ENCODE measurements at places on chromosomes 7 and 10. TPM values are rescaled to one million over a fixed set of nuclear protein-coding genes. Genes with fewer than 3 reads are reported as not detected.
A peak's percentile ranks its signal among the peaks of the same experiment; 100 is the strongest.

ABHD11 gene
- total RNA-seq = 23.4 TPM

GRCh38 chr7:128835790-128836641 lies 5.8 kb downstream of the FLNC start:
- H3K36me3 ChIP-seq = no peaks in the 10 kb centered on the region
- peaks cover 12% of the 10 kb centered on the region for H3K27me3 ChIP-seq

DNA sequence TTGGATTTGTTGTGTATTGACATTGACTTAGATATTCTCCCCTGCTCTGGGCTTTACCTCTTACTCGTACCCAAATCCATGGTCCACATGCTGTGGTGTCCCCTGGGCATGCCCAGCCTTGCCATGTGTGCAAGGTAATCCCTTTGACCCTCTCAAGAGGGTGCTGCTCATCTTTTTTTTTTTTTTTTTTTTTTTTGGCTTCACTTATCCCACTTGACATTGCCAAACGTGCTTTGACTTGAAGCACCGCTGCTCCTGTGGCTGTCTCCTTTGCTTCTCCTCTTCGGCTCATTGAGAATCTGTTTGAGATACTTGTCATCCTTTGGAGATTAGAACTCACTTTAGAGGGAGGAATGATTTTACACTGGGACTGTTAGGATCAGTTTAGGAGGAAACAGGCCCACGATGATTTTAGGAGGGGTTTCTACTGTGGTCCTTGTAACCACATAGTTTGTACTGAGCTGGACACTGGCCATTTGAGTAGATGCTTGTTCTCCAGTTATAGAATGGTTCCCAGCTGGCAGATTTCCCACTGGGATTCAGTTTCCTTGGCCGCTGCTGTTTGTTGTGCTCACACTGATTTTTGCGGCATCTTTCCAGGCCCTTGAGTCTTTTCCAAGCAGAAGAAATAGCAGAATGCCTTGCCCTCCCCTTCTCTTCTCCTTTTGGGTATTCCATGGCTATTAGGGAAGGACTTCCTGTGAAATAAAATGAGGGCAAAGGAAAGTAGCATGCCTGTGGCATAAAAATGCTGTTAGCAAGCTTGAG lies 184.8 kb downstream of the AUTS2 start:
- no peaks in the 10 kb centered on the region for H3K36me3 ChIP-seq
- peaks cover 3% of the 10 kb centered on the region for H3K27me3 ChIP-seq
- no peak overlapping the region for H3K27ac ChIP-seq
- DNase-seq = no peak
- H3K4me1 ChIP-seq = no peaks in the 10 kb centered on the region

- peaks cover 6% of the 10 kb centered on the region for H3K27me3 ChIP-seq
- peak overlapping the region; percentile 96 for H3K27ac ChIP-seq
- peak overlapping the region; percentile 94 for H3K4me3 ChIP-seq
- peaks cover 27% of the 10 kb centered on the region for H3K4me1 ChIP-seq
- H3K36me3 ChIP-seq = peaks cover 4% of the 10 kb centered on the region
Observed at GRCh38 chr7:100584683-100585510, 1.0 kb downstream of the LRCH4 start.

DNA sequence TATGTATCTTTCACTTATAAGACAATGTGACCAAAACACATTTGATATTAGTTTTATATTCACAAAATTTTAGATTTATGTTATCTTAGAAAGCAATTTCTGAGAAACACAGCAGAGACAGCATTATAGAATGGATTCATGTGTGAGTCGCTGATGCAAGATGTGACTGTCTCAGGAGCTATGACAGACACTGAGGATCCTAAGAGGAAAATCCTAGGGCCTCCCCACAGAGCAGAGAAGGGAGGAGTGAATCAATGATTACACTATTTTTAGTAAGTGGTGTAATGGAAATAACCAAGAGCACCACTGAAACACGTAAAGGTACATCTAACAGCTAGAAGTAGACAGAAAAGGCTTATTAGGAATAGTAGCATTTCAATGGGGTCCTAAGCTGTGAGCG lies 204.0 kb upstream of the PTN start:
- H3K27me3 ChIP-seq = no peaks in the 10 kb centered on the region
- no peak overlapping the region for H3K4me3 ChIP-seq
- H3K27ac ChIP-seq = no peak overlapping the region
- H3K4me1 ChIP-seq = no peaks in the 10 kb centered on the region
- H3K36me3 ChIP-seq = no peaks in the 10 kb centered on the region
- DNase-seq = no peak

DNA sequence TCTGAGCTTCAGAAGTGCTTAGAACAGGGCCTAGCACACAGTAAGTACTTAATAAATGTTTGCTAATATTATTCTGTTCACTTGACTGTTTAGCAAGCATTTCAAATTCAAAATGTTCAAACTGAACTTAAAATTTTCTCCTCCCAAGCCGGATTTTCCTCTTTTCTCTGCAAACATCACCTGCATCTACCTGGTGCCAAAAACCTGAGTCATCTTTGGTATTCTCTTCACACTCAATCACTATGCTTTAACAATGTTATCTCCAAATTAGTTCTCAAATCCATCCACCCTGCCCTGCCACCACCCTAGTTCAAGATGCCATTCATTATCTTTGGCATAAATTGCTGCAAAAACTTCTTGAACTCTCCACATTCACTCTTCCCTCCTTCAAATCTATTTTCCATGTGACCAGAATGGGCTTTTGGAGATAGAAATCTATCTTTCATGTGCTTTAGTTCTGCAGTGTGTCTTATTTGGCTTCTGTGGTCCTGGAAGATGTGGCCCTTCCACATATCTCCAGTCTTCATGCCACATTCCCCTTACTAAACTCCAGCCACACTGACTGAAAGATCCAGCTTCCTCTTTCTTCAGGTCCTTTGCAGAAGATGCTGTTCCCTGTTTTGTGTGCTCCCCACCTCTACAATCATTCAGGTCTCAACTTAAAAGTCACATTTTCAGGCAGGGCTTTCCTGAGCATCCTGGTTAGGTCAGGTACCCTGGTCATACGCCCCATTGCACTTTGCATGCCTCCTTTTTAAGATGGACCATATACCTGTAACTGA lies 2.0 kb downstream of the GGCT start:
- H3K4me3 ChIP-seq = peak overlapping the region; percentile 28
- H3K27ac ChIP-seq = no peak overlapping the region
- DNase-seq = no peak
- H3K27me3 ChIP-seq = no peaks in the 10 kb centered on the region
- H3K36me3 ChIP-seq = peaks cover 26% of the 10 kb centered on the region
- H3K4me1 ChIP-seq = peaks cover 41% of the 10 kb centered on the region

- H3K27ac ChIP-seq = no peak overlapping the region
- H3K4me3 ChIP-seq = no peak overlapping the region
- no peaks in the 10 kb centered on the region for H3K36me3 ChIP-seq
- no peak for DNase-seq
- no peaks in the 10 kb centered on the region for H3K4me1 ChIP-seq
Observed at GRCh38 chr7:51620706-51621105, 304.1 kb upstream of the COBL start.

DNA sequence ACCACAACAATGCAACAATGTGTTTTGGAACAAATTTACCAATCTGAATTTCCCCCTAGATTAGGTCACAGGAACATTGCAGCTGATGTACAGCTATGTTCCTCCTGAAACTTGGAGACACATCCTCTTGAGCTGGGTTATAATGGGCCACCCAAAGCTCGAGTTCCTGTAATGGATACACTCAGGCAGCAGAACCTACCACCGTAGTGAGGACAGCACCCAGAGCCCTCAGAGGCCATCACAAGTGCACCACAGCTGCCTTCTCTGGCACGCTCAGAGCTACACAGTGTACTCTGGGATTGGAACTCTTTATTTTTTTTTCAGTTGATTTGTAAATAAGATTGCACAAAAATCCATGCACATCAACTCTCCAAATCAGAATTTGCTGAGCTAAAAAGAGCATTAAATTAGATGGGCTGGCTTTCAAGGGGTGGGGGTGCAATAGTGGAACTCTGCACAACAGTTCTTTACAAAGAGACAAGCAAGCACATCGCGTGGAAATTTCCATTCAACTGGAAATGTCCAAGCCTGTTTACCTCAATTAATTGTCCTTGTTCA lies 56.7 kb downstream of the EGFR start:
- DNase-seq = no peak
- no peak overlapping the region for H3K27ac ChIP-seq
- H3K27me3 ChIP-seq = peaks cover 7% of the 10 kb centered on the region
- H3K4me1 ChIP-seq = peaks cover 2% of the 10 kb centered on the region

GRCh38 chr7:77710861-77711260 lies 14.6 kb downstream of the RSBN1L start:
- DNase-seq = no peak
- peaks cover 12% of the 10 kb centered on the region for H3K4me1 ChIP-seq
- no peak overlapping the region for H3K4me3 ChIP-seq
- no peaks in the 10 kb centered on the region for H3K27me3 ChIP-seq
- peaks cover 30% of the 10 kb centered on the region for H3K36me3 ChIP-seq

DNA sequence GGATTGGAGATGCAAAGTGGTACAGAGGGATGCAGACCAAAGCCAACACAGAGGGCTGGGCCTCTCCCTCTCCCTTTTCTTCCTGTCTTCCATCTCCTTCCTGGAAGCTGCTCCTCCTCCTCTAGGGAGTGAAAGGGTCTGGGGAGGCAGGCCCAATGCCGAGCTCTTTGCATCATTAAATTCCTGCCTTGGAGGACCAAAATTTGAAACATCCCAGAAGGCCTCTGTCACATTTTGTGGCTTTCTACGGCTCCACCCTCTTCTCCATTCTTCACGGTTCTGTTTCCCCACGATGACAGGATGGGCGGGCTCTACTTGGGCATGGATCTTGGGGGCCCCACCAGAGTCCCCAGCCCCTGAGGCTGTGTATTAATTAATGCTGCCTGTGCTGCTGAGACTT lies 76.4 kb downstream of the NEURL1 start:
- no peak overlapping the region for H3K27ac ChIP-seq
- no peak overlapping the region for H3K4me3 ChIP-seq
- H3K27me3 ChIP-seq = peaks cover 12% of the 10 kb centered on the region
- H3K4me1 ChIP-seq = no peaks in the 10 kb centered on the region
- no peaks in the 10 kb centered on the region for H3K36me3 ChIP-seq

- peak overlapping the region; percentile 68 for H3K27ac ChIP-seq
- no peak for DNase-seq
- peaks cover 52% of the 10 kb centered on the region for H3K36me3 ChIP-seq
- no peaks in the 10 kb centered on the region for H3K27me3 ChIP-seq
Observed at GRCh38 chr7:96686305-96686704, 23.3 kb downstream of the SEM1 start.

Data from activated naive CD8-positive, alpha-beta T cell treated with anti-CD3 and anti-CD28 coated beads, Interleukin-2, amount 10 ng/mL, durations not matched to agents 7 days and 5 days (primary cell).